ENCODE measurements at places on chromosomes 3 and 15.

- DNase-seq: no peak
Observed at GRCh38 chr3:137300703-137301102, 342.9 kb downstream of the IL20RB start.

GRCh38 chr3:114176487-114176886 is 2.4 kb downstream of the DRD3 start:
- no peak for DNase-seq

GRCh38 chr3:157257101-157257500 is 97.2 kb upstream of the CCNL1 start:
- DNase-seq: no peak

DNA sequence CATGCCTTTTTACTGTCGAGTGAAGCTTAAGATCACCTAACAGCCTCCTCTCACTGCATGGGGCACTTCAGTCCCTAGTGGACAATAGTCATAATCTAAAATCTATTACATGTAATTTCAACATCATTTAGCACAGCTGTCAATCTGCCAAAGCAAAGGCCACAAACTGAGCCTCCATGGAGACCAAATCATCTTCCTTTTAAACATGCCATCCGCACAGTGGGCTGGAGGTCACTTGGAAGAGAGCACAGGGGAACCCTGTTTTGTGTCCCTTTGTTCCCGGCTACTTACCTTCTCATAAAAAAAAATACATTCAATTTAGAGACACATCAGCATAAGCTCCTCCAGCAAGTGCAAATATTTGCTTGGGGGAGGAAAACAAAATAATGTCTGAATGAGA is 167.3 kb downstream of the SQOR start:
- no peak for DNase-seq

All from AG20443 (cell line).